ENCODE measurements at places on chromosomes 6 and 20. TPM values are rescaled to one million over a fixed set of nuclear protein-coding genes. Genes with fewer than 3 reads are reported as not detected.

- no peak for DNase-seq
- H3K4me1 ChIP-seq, result peaks cover 9% of the 10 kb centered on the region
- H3K36me3 ChIP-seq, result no peaks in the 10 kb centered on the region
These were observed 13.3 kb upstream of the DST start for GRCh38 chr6:56655996-56656395.

- H3K27ac ChIP-seq, result no peak overlapping the region
- no peaks in the 10 kb centered on the region for H3K4me1 ChIP-seq
- no peaks in the 10 kb centered on the region for H3K27me3 ChIP-seq
- no peaks in the 10 kb centered on the region for H3K36me3 ChIP-seq
- no peak overlapping the region for H3K4me3 ChIP-seq
These were observed 538.4 kb upstream of the NOX3 start for GRCh38 chr6:155994086-155994485.

DNA sequence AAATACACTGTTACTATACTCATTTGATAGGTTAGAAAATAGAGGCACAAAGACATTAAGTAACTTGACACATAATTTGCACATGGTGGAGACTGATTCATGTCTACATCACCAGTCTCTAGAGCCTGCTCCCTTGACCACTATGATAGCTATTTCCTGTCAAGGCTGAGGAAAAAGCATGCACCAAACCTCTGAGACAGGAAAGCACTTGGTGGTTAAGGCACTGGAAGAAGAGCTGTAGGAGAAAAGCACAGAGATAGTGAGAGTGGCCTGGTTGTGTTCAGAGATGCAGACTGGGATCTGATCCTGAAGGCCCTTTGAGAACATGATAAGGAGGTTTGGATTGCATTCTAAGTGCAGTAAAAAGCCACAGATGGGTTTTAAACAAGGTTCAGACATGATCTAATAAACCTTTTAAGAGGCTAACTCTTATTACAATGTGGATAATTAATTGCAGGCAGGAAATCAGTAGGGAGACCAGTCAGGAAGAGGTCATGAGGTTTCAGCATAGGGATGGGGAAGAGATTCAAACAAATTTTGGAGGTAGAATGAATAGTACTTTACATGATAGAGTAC, 168.9 kb downstream of the PHF3 start:
- DNase-seq, result no peak
- no peaks in the 10 kb centered on the region for H3K36me3 ChIP-seq
- H3K27me3 ChIP-seq, result no peaks in the 10 kb centered on the region
- H3K4me1 ChIP-seq, result no peaks in the 10 kb centered on the region

DNA sequence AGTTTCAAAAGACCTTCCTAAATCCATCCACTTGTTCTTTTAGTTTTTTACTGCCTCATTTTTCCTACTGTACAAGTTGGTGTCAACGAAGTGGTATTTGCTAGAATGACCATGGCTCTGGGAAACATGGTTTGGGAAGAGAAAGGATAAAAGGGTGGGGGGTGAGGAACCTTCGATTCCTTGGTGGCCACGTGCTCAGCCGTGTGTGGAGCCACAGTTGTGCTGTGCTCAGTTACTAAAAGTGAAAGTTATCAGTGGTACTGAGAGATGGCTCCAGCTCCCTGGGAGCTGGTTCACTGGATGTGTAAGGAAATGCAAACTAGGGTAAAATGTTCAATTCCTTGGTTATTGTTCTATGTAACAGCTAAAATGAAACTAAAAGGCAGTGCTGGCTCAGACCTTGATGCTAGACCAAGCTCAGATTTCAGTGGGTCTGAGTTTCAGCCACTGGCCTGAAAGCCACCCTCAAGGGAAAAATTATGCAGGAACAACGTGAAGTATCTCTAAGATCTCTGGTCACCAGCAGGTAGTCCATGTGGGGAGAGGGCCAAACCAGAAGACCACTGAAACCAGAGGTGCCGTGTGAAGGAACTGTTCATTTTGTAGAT, 7.4 kb upstream of the SLC22A2 start:
- no peaks in the 10 kb centered on the region for H3K4me1 ChIP-seq
- H3K27me3 ChIP-seq, result no peaks in the 10 kb centered on the region
- no peaks in the 10 kb centered on the region for H3K36me3 ChIP-seq
- H3K27ac ChIP-seq, result no peak overlapping the region
- no peak for DNase-seq

DNA sequence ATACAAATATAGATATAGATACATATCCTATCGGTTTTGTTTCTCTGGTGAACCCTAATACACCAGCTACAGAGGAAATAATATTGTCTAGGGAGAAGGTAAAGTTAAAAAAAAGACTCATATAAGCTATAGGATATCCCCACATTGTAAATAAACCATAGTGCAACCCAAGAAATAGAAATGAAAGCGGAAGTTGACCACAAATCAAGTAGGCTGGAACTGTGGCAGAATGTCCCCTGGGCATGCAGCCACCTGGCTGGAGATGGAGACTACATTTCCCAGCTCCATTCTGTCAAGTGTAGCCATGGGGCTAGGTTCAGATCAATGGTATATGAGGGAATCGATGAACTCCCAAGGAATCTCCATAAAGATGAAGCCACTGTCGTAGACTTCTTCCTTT, 70.1 kb upstream of the RPS6KA2 start:
- DNase-seq, result no peak
- peaks cover 3% of the 10 kb centered on the region for H3K4me1 ChIP-seq
- H3K36me3 ChIP-seq, result no peaks in the 10 kb centered on the region
- no peak overlapping the region for H3K4me3 ChIP-seq

GRCh38 chr6:36169023-36170007, 27.2 kb upstream of the BRPF3 start:
- H3K27ac ChIP-seq, result no peak overlapping the region
- no peak overlapping the region for H3K4me3 ChIP-seq
- no peaks in the 10 kb centered on the region for H3K4me1 ChIP-seq
- H3K27me3 ChIP-seq, result no peaks in the 10 kb centered on the region
- no peaks in the 10 kb centered on the region for H3K36me3 ChIP-seq
- DNase-seq, result no peak

The KLHDC3 gene
- polyA plus RNA-seq, result 72.1 TPM

The BANF2 gene
- polyA plus RNA-seq, result not detected

The PI16 gene
- 7.7 TPM for polyA plus RNA-seq

The GSTA3 gene
- 1.6 TPM for polyA plus RNA-seq

Data from ovary (tissue), 10 donors.